Inflammatory macrophage (primary cell): ENCODE measurements at places on chromosomes 6 and 20.

DNA sequence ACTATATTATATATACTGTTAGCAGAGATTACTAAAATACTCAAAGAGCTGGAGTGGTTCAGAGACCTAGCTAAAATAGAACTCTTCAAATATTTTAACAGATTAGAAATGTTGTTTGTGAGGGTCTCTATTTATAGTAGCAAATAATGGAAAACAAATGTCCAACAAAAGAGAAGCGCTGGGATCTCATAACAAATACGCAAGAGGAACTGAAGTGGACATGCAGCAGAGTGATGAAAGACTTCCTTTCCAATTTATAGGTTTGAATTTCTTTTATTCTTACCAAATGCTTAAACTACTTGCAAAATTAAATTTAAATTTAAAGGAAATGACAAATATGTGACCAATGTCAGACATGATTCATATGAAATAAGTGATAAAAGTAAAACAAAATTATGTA is 49.9 kb downstream of the PIGU start:
- DNase-seq = no peak

DNA sequence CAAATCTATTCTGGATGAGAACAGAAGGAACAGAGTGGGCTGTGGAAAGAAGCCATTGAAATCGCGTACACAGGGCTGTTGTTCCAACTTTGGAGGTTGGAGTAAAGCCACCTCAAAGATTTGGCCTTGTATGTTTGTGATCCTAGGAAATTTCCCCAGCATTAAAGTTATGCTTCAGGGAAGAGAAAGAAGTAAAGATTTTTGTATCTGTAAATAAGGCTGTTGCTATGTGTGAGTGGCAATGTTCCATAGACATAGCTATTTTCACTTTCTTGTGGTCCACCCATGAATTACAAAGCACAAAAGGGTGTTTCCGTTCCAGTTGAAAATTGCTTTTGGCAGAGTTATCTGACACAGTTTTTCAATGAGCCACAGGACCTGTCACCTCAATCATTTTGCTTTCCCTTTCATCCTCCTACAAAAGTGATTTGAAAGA is 321.3 kb downstream of the TFAP2B start:
- no peak for DNase-seq

- DNase-seq = no peak
Measured at GRCh38 chr6:168574699-168575195, 133.8 kb downstream of the SMOC2 start.

GRCh38 chr6:157490611-157491269 is 109.8 kb downstream of the ZDHHC14 start:
- no peak for DNase-seq

DNA sequence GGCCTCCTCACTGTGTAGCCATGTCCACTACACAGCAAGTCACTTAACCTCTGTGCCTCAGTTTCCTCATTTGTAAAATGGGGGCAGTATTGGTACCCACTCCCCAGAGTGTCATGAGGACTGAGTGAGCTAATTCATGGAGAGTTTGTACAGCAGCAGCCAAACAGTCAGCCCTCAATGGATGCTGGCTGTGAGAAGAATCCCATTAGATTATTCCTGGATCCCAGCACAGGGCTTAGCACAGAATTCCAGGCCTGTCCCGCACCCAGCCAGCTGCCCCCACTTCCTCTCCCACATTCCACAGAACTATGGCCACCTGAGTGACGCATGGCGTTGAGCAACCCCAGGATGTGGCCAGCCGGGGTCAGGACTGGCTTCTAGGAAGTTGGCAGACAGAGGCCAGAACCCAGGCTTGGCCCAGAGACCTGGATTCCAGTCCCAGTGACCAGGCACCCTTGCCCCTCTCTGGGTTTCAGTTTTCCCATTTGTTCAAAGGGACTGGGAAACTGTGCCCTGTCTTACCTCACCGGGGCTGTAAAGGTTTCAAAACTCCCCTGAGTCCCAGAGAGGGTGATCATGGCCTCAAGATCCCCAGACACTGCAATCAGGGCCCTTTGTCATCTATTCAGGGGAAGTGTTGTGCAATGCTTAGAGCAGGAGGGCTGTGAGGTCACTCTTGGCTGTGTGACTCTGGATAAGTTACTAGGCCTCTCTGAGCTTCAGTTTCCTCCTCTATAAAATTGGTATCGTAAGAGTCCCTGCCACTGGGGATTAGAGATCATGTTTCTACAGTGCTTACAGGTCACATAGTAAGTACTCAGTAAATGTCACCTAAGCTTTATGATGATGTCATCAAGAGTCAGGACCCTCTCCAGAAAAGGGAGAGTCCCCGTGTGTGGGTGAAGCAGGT is 3.0 kb upstream of the TGM2 start:
- DNase-seq = peak; percentile 94

- DNase-seq = no peak
Measured at GRCh38 chr6:106027758-106028157, 58.4 kb upstream of the PRDM1 start.

GRCh38 chr20:45301824-45302271 is 4.8 kb upstream of the RBPJL start:
- no peak for DNase-seq

DNA sequence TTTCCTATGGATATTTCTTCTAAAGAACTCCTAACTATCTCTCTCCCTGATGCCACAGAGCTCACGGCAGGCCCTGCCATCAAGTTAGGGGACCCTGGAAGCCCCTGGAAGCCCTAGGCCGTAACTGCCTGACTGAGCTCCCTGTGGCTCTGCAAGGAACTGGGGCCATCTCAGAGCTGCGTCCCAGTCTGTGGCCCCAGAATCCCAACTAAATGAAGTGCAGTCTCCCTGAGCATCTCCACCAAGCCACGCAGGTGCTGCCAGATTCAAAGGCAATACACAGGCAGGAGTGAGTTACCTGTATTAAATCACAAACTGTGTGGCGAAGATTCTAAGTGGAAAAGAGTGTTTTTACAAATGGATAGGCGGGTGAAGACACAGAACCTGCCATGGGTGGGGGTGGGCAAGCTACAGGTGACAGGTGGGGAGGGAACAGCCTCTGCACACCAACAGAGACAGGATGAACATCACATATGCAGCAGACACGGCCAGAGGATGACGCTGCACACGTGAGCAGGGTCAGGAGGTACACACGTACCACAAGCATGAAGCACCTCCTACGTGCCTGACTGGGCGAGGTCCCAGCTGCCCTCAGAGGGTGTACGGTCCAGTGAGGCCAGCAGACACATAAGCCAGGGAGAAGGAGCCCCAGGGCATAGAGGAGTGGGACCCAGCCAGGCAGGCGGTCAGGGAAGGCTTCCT is 358.5 kb downstream of the ZFAND3 start:
- no peak for DNase-seq

DNA sequence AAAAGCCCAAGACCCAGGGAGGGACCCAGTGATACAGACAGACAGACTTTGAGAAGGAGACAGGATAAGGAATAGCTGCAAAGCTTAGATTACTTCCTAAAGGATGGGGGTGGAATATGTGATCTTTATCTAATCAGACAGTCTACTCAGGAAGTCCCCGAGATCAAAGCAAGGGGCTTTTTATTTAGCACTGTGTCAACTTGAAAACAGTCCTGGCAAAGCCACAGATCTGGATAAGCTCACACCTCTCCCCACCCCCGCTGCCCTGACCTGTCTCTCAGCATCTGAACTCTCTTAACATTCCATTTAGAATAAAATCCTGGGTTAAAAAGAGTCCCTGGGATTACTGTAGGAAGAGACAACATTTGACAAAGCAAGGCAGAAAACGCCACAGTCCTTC is 101.5 kb downstream of the ISM1 start:
- no peak for DNase-seq

DNA sequence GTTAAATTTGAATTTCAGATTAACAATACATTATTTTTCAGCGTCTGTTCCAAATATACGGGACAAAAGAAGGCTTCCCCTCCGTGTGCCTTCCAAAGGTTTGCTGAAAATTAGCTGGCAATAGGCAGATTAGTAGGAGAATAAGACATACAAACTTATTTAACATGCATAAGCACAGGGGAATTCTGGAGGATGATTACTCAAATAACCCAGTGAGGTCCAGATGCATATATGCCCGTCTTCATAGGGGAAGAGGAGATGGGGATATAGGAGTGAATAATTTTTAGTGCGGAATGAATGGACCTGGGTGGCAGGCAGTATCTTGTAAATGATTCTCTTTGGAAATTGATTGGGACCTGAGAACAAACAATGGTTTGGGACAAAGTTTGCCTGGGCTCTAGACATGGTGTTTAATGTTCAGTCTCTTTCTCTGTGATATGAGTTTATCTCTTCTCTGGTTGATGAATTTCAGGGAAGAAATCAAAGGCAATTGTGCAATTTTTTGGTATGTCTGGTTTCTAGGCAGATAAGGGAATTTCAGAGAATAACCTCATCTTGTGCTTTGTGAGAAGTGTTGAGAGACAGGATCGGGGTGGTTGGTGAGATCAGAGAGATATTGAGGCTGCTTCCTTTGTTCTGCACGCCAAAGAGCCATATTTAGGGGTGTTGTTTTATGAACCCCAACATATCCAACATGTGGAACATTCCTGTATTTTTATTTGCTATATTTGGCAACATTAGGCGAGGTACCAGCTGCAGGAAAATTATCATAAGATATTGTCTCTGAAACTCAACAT is 63.7 kb downstream of the MKKS start:
- DNase-seq = no peak
